GM13977 (cell line): ENCODE measurements at places on chromosomes 12 and 14.

GRCh38 chr14:94663965-94664704 lies 51.9 kb downstream of the SERPINA3 start:
- no peak for DNase-seq

DNA sequence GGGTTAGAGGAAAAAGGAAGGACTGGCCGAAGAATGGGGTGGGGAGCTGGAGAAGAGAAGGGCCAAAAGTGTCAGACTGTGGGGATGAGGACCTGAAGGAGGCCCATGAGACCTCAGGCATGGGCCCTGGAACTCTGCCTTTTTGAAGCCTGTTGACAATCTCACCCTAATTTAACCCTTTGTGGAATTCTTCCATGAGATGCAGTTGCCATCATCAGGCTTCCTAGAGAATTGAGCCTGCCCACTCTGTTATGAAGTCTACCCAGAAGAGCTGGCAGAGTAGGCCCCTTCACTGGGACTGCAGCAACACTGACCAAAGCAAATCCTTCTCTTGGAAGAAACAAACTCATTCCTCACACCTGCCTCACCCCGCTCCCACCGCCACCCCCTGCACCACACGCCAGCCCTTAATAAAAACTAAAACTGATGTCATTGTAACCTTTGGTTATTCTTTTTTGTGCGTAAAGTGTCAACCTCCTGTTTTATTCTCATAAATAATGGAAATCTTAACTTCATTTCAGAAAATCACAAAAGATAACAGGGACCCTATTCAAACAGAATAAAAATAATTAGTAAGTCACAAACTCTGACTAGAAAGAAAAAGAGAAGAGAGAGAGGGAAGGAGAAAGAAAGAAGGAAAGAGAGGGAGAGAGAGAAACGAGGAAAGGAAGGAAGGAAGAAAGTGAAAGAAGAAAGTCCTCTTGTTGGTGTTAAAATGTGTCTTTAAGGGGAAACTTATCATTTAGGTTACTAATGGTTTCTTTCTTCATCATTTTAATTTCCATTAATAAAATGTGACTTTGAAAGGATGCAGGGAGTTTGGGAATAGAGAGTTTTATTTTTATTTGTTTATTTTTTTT lies 61.3 kb downstream of the CRADD start:
- no peak for DNase-seq

- no peak for DNase-seq
Measured at GRCh38 chr14:77738559-77739250, 22.3 kb downstream of the SNW1 start.

GRCh38 chr12:7694556-7695236 lies 879 bp downstream of the GDF3 start:
- DNase-seq, result no peak

DNA sequence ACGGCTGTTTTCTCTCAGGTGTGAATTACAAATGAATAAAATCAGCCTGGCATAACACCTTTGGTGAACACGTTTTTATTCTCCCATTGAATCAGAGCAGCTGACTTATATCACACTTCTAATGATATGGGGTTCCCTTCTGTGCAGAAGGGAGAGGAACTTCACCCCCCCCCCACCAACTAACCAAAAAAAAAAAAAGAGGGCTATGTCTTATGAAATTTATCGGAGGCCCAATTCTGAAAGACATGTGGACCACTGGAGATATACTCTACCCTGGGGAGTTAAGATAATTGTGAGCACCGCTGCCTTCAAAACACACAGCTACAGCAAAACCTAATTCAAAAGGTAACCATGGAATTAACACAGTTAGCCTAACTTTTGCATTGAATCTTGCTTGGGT lies 4.6 kb downstream of the BCL11B start:
- DNase-seq, result no peak

DNA sequence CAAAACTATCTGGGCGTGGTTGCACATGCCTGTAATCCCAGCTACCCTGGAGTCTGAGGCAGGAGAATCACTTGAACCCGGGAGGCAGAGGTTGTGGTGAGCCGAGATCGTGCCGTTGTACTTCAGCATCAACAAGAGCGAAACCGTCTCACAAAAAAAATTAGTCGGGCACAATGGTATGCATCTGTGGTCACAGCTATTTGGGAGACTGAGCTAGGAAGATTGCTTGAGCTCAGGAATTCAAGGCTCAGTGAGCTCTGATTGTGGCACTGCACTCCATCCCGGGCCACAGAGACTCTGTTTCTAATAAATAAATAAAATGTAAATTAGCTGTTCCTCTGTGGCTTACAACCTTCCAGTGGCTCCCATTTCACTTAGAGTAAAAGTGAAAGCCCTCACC lies 28.0 kb downstream of the RCOR1 start:
- no peak for DNase-seq

DNA sequence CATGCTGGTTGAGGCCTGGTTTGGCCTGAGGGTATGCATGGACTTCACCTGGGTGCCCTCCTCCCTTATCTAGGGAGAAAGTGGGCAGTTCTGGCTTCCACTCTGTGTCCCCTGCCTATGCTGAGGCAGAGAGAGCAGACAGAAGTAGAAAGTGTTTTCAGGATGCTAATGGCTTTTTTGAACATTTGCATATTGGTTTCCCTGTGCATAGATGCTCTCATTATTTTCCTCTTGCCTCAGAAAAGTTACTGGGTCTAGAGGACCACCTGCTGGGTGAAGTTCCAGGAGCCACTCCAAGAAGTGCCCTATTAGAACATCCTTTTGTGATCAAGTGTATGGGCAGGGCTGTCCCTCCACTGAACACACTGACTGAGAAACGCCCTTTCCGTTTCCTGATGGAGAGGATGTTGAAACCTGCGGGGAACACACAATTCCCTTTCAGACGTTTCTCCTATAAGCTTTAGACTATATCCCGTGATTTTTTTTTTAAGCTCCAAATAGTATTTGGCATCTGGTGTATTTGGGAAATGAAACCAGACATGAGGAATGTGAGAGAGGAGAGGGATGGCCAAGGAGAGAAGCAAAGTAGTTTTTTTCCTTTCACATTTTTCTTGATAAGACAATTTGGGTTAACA lies 66.6 kb downstream of the DAAM1 start:
- DNase-seq, result no peak

GRCh38 chr12:1252758-1253157 lies 261.7 kb downstream of the ERC1 start:
- DNase-seq, result no peak

DNA sequence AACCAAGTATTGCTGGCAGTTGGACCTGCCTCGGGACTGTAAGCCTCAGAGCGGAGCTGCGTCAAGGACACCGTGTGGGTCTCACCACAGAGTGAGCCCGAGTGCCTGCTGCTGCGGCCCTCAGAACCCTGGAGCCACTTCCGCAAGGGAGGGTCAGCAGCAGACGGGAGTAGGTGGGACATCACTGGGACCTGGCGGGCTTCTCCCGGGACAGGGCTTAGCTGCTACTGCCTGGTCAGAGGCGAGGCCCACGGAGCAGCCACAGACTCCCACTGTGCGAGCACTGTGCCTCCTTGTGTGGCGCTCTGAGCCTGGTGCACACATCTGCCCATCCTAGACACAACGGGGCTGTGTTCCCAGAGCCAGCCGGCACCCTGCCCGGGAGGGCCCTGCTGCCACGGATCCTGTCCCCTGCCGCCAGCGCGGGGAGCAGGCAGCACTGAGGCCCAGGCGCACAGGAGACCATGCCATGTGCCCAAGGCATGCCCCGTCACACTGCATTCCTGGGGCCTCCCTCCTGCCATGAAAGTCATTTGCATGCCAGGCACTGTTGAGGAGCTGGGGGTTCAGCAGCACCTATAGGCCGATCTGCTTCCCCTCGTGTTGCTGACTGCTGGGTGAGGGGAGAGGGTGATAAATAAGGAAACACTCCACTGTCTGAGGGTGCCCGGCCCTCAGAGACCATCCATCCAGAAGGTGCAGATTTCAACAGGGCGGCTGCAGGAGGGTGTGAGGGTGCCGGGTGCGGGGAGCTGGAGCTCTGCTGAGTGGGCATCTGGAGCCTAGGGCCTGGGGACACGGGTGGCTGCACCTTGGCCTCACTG lies 10.0 kb downstream of the HIP1R start:
- no peak for DNase-seq

DNA sequence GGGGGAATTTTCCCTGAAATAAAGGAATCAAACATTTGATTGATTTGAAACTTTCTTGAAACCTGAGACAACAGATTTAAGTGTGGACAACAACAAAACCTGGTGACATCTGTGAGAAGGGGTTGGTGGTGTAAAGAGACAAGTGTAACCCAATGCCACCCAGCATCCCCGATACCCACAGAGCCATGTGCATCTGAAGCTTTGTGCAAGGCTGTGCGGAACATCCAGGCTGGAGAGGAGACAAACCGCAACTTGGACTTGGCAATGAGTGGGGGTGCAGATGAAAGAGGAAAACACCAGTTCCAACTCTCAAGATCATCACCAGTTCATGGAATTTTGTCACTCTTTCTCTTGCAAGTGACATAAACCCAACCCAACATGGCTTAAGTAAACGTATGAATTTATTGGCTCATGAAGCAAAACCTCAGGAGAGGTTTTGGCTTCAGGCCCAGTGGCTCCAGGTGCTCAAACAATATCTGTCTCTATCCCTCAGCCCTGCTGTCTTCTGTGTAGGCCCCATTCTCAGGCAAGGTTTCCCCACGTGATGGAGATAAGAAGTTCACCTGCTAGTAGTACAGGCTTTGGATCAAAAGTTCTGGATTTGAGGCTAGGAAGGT lies 55.2 kb upstream of the NTF3 start:
- no peak for DNase-seq

DNA sequence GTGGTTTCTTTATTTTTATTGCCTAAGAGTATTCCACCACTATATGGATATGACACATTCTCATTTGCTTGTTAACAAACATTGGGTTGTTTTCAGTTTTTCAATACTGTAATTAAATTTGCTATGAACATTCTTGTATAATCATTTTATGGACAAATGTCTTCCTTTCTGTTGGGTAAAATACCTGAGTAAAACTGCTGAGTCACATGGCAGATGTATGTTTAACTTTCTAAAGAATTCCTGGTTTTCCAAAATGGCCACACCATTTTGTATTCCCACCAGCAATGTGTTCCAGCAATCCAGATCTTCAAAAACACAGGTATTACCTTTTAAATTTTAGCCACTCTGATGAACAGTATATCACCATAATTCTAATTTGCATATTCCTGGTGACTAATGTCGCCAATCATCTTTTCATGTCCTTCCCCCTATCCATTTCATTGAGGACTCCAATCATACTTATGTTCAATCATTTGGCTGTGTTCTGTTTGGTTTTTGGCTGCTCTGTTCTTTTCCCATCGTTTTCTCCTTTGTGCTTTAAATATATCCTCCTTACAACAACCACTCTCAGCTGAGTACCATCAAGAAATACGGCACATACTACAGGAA lies 36.0 kb downstream of the CDK17 start:
- DNase-seq, result no peak

DNA sequence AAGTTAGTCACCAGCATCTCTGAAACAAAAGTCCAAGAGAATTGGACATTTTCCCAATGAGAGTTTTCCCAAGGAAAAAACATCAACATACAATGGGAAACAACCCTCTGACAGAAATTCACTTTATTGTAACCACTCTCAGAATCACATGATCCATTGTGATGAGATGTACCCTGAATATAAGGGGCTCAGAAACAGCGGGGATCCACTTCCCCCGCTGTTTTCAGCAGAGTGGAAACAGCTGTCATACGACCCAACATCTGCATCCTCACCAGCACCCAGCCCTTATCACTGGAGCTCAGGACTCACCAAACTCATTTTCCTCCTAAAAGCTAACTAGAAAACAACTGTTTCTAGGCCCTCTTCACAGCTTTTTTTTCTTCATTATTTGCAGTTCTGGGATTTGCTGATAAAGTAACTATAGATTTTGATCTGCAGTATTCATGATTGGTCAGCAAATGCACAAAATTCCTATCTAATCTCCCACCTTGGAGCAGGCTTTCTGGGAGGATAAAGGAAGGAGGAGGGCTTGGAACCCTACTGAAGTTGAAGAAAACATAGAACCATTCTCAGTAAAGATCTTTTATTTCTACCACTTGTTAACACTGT lies 31.3 kb downstream of the CORO1C start:
- no peak for DNase-seq

GRCh38 chr12:121576851-121577391 lies 3.9 kb downstream of the KDM2B start:
- peak; percentile 43 for DNase-seq

DNA sequence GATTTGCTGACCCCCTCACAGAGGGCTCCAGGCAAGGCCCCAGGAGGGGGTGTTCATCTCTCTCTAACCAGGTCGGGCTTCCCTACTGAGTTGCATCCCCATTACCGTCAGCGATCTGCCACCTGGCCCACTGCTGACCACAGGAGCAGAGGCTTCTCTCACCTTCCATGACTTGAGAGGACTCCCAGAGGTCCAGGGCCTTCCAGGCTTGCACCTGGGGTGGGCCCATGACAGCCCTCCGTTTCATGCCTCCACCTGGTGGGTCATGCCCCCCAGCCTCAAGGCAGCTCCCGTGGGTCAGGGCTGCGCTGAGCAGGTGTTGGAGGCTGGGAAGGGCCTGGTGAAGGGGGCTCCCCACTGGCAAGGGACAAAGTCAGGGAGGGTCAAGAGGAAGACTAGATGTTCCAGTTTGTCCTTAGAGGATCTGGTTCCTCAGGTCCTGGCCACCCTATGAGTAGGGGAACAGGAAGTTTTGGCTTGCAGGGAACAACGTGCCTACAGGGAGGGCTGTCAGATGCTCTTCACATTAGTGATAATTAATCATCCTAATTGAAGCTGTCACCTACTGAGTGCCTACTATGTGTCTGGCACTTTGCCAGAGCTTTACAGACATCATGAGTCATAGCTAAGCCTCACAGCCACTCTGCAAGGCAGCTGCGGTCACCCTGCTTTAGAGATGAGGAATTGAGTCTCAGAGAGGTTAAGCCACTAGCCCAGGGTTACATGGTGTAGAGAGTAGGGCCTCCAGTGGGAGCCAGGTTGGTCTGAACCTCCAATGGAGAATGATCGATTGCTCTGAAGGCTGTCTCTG lies 13.8 kb downstream of the NFKBIA start:
- no peak for DNase-seq

GRCh38 chr12:128823216-128823915 lies 392 bp downstream of the SLC15A4 start:
- DNase-seq, result peak; percentile 44

DNA sequence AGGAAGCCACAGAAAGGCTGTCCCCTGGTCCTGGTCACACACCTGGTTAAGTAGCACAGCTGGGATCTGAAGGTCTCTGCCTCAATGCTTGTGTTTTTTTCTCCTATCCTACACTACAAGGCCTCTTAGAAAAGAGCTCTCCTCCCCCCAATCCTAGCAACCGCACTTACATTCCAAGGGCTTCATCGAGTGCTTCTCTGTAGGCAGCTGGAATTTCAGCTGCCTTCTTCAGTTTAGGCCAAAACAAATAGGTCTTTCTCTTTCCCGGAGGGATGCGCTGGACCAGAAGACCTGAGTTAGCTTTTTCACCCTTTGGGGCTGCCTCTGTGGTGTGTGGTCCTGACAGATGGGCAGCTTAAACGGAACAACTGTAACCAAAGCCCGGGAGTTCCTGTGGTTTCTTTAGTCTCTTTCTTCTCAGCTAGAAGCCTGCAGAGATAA lies 109.7 kb downstream of the GPATCH2L start:
- no peak for DNase-seq

DNA sequence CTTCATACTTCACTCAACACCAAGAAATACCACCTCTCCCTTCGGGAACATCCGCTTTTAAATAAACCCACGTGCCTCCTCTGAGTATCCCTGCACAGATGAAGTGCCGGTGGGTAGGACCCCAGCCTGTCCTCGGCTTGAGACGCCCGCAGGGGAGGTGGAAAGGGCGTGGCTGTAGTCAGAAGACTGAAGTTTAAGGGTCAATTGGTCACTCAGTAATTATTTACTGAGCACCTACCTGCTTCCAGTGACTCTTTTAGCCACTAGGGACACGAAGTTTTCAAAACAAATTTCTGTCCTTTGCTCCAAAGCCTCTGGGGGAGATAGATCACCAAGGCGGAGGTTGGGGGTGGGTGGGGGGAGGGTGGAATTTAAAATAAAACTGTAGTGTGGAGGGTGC lies 309.4 kb downstream of the VRK1 start:
- no peak for DNase-seq
